ENCODE measurements at places on chromosomes 5 and 9.

DNA sequence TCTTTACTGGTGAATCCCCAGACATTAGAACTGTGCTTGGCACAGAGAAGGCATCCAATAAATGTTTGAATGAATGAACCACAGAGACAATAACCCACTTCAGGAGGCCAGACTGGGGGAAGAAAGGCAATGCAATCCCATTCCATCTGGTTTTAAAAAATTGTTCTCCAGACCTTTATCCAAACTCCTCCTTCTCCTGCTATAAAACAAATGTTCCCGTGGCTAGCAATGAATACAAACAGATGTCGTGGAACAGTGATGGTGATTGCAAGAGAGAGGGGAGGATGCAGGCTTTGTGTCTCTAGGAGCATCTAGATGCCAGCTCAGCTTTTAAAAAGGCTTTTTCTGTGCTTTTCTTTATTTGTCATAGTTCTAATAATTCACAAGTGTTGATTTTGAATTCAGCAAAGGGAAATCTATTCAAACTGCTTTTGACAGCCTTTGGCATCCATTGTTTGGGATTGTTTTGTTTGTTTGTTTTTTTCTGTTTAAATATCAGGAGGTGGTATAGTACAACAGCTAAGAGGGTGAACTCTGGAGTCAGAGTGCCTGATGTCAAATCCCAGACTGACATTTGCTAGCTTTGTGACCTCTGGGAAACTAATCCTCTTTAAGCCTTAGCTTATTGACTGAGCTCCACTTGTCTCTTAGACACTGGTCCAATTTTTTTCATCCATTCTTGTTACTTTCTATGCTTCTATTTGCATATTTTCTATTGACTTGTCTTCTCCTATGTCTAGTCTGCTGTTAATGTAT is 59.1 kb downstream of the TNFSF15 start:
- DNase-seq: peak; percentile 62

DNA sequence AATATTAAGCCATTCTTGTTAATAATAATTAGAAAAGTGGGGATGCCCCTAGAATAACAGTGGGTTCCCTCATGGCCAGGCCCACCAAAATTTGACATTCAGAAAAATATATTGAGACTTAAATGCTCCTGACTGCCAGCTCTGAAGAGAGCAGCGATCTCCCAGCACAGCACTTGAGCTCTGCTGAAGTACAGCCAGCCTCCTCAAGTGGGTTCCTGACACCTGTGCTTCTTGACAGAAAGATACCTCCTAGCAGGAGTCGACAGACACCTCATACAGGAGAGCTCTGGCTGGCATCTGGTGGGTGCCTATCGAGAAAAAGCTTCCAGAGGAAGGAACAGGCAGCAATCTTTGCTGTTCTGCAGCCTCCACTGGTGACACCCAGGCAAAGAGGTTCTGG is 261.5 kb downstream of the DTWD2 start:
- no peak for DNase-seq

- DNase-seq: peak; percentile 16
Measured at GRCh38 chr5:15914638-15915037, 265.0 kb downstream of the MARCHF11 start.

- no peak for DNase-seq
Measured at GRCh38 chr5:148976569-148977381, 86.1 kb downstream of the SH3TC2 start.

GRCh38 chr5:11027660-11028059 is 266.6 kb upstream of the DAP start:
- no peak for DNase-seq

DNA sequence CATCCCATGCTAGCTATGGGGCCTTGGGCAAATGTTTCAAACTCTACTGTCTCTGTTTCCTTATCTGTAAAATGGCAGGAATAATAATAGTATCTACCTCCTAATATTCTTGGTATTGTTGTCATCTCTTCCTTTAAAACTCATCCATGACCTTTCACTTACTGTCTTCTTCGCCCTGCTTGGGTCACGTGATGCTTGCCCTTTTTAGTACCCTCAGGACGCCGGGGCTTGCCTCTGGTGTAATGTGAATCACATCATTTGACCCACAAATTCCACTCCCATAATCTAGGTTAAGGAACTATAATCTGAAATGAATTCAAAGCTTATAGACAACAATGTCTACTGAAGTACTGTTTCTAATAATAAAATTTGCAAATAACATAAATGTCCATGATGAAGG is 162.7 kb downstream of the DRD1 start:
- no peak for DNase-seq

Data from AG09319 (cell line).